ENCODE measurements at places on chromosomes 6 and 20.

- DNase-seq = no peak
Measured at GRCh38 chr20:59804871-59805665, 128.4 kb downstream of the SYCP2 start.

DNA sequence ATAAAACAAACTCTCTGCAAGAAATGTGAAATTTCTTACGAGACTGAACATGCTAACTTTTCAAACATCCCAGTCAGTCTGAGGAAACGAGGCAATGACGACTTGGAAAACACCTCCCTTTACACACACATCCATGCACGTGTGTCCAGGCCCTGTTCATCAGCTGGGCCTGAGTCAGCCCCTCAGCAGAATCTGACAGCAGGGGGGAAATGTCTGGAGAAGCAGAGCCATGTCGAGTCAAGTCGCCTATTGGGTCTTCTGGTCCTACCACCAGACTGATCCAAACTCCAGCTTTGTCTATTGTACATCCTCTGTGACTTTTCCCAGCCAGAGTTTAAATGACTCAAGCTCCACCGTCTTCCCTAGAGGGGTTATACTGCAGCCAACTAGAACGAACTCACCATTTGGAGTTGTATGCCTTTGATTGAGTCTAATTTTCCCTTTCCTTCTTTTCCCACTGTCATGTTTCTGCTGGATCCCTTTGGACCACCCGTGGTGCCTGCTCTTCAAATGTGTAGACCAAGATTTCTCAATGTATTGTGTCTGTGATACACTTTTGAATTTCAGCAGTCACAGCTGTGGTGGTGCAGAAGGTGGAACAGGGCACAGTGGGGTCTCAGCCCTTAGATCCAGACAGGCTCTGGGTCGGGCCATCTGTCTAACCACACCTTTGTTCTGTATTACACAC is 254.0 kb downstream of the CDC5L start:
- no peak for DNase-seq

DNA sequence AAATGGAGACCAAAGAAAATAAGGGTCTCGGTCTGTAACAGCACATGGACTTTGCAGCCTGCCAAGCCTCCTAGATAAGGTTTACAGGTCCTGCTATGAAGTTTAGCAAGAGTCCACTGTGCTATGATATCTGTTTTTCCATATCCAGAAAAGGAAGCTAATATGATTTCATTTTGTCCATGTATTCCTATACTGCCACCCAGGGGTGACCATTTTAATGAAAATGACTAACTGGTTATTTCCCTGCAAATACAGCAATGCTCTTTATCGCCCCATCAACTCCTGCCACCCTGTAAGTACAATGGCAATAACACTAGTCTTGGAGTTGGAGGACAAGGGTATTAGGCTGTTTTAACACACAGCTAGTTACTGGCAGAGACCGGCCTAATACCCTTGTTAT is 115.2 kb upstream of the GLP1R start:
- DNase-seq = peak; percentile 6

GRCh38 chr6:35703554-35703953 is 14.8 kb upstream of the FKBP5 start:
- DNase-seq = no peak

GRCh38 chr6:22106451-22106850 is 190.4 kb downstream of the PRL start:
- no peak for DNase-seq

- DNase-seq = no peak
Measured at GRCh38 chr6:160248538-160248937, 10.1 kb downstream of the SLC22A2 start.

GRCh38 chr6:35079311-35080000 is 61.7 kb downstream of the TCP11 start:
- DNase-seq = no peak

- DNase-seq = peak; percentile 71
Measured at GRCh38 chr6:4647414-4648365, 128.5 kb upstream of the CDYL start.

Data from H54 (cell line).